ENCODE measurements at places on chromosomes 4 and X.
A peak's percentile ranks its signal among the peaks of the same experiment; 100 is the strongest.

DNA sequence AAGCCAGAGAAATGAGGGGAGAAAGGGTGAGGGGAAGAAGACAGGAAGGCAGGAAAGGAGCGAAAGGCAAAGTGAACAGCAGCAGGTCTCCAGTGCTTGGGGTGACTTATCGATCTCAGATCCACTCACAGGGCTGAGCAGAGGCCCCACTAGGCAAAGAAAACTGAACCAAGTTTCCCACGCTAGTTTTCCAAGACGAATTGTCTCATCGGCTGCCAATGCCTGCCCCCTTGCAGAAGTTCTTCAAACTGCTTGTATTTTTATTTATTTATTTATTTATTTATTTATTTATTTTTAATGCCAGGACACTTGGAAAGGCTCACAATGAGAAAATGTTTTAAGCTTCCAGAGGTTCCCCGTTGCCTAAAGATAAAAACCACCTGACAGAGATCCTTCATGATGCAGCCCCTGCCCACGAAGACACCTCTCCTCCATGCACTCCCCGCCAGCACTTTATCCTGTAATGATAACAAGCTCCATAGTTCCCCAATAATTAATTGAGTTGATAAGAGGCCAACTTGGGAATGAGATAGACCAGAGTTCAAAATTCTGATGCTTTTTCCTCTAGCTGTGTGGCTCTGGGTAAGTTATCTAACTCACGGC is 43.2 kb downstream of the QDPR start:
- no peak for DNase-seq

DNA sequence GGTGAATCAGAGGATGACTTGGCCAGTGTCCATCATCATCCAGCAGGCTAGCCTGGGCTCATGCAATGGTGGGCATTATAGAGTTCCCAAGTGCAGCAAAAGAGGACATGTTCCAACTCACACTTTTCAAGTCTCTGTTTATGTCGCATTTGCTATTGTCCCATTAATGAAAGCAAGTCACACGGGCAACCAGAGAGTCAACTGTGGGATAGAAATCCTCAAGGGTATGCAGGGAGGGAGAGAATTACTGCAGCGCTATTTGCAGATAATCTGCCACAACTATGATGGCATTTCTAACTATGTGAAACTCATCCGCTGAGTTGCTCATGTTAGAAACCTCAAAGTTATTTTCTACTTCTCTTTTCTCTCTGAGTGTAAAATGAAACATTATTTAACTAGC is 78.5 kb upstream of the TAB3 start:
- no peak for DNase-seq

GRCh38 chr4:19010761-19011160 is 989.2 kb upstream of the LCORL start:
- DNase-seq: no peak

DNA sequence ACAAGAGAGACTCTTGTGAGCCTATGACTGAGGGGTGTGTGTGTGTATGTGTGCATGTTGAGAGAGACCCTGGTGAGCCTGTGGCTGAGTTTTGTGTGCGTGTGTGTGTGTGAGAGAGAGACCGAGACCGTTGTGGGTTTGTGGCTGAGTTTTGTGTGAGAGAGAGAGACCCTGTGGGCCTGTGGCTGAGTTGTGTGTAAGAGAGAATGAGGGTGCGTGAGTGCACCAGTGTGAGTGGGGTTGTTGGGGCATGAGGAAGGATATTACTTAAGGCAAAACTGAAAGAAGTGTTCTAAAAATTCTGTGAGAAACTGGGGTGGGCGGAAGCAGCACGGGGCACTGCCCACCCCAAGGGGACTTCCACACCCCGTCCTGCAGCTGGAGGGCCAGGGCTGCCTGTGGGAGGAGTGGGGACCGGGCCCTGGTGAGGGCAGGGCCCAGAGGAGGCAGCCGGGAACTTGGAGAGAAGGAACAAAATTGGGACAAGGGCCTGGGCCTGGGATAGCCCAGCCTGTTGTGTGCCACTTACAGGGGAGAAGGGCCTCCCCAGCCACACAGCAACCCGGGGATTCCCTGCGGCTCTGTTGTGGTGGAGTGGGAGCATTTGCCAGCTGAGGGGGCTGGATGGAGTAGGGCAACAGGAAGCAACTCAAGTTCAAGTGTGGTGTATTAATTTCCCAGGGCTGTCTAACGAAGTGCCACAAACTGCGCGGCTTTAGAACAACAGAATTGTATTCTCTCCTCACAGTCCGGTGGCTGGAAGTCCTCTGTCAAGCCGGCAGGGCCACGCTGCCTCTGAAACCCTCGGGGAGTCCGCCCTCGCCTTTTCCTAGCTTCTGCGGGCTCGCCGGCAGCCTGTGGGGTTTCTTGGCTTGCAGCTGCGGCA is 22.1 kb downstream of the TMEM131L start:
- no peak for DNase-seq

- DNase-seq: no peak
Observed at GRCh38 chrX:129748305-129748704, 9.5 kb downstream of the XPNPEP2 start.

GRCh38 chr4:124386163-124386562 is 326.4 kb downstream of the ANKRD50 start:
- no peak for DNase-seq

GRCh38 chr4:22190855-22191254 is 242.3 kb upstream of the KCNIP4 start:
- peak; percentile 96 for DNase-seq

DNA sequence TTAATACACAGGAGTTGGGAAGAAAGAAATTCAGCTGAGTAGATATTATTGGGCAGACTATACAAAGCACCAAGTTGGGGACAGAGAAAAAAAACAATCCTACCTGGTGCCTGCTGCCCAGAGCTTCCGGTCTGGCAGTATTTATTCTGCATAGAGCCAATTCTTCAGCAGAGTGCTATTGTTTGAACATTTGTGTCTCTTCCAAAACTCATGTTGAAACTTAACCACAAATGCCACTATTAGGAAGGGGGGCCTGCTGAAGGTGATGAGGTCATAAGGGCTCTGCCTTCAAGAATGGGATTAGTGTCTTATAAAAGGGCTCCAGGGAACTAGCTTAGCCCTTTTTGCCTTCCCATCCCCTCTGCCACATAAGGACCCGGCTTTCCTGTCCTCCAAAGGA is 136.2 kb downstream of the EVC2 start:
- no peak for DNase-seq

- DNase-seq: no peak
Observed at GRCh38 chr4:112288455-112288854, 2.8 kb upstream of the TIFA start.

- no peak for DNase-seq
Observed at GRCh38 chr4:6530964-6531363, 44.0 kb upstream of the MAN2B2 start.

GRCh38 chr4:5018603-5019002 is 655 bp downstream of the CYTL1 start:
- DNase-seq: no peak

GRCh38 chr4:152970102-152970820 is 34.1 kb downstream of the FHDC1 start:
- peak; percentile 48 for DNase-seq

DNA sequence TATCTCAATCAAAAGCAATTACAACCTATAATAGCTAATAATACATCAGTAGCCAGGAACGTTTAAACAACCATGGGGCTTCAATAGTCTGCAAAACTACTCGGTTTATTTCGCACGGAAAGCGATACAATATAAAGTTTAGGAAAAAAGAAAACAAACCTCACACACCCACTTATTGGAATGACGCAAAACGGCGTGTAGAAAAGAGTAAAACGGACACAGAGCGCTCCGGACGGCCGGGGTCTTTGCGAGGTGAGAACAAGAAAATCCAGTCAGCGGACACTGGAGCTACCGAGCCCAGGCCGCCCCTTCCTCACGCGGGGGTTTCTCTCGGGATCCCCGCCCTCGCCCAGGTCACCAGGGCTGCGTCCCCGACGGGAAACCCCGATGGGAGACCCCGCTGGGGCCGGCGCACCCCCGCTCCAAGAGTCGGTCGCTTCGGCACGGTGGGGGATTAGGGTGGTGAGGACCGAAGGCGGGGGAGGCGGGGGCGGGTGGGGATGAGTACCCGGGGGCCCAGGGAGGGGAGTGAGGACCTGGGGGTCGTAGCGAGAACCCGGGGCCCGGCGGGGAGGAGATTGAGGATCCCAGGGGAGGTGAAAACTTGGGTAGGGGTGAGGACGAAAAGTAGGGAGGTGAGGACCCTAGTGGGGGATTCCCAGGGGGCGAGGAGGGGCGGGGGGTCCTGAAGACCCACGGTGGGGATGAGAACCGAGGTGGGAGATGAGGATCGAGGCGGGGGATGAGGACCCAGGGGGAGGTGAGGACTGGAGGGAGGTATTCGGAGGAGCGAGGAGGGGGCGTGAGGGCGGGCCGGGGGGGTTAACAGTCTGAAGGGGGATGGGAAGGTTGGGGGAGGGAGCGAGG is 737 bp downstream of the NELFA start:
- DNase-seq: no peak

GRCh38 chrX:98029861-98030260 is 1146.2 kb downstream of the RPA4 start:
- DNase-seq: no peak

- DNase-seq: no peak
Observed at GRCh38 chr4:74527049-74527448, 82.1 kb downstream of the AREG start.

GRCh38 chrX:15834827-15835595 is 19.6 kb downstream of the AP1S2 start:
- no peak for DNase-seq

GRCh38 chr4:52948057-52948423 is 85.9 kb downstream of the RASL11B start:
- no peak for DNase-seq

DNA sequence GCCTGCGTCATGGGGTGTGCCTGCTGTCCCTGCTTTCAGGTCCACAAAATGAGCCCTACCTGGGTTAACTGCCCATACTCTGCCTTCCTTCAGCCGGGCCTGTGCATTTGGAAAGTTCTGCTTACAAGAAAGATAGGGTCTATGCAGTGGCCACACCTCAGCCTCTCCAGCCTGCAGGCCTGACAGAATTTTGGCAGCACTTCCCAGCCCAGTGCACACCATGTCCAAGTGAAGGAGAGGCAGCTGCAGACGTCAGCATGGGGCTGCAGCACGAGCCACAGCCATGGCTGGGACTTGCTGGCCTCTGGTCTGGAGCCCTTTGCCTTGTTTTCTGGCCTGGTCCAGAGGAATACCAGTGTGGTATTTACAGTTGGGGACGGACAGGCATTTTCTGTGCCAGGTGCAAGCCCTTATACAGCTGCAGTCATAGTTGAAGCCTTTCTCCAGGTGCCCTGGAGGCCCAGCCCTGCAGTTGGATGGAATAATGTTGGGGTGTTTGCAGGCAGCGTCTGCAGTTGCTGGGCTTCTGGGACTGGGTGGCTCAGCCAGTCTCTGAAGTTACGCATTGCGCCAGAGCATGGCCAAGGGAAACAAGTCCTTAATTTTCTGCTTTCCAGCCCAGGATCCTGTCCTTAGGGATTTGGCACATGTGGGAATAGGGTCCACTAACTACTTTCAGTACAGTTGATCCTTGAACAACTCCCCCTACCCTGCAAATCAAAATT is 26.2 kb downstream of the JADE1 start:
- no peak for DNase-seq

- no peak for DNase-seq
Observed at GRCh38 chr4:5772528-5773270, 61.7 kb downstream of the EVC start.

DNA sequence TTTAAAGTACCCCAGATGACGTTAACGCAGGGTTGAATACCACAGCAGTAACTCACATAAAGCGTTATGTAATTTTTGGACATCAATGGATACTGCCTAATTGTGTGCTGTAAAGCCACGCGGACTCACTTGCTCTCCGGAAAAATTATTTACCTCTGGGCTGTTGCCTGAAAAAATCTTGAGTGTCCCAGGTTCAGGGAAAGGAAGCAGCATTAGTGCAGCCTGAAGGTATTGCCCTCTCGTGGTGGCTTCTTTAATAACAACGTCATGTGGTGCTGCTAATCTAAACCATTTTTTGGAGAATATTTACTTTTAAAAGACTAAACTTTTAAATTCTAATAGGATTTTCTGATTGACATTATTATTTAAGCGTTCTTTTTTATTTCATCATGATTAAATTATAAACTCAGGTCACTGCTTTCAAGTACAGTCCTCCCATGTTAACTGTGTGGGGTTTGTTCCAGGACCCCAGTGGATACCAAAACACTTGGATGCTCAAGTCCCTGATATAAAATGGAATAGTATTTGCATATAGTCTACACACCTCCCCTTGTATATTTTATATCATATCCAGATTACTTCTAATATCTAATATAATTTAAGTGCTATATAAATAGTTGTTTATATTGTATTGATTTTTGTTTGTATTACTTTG is 384.8 kb downstream of the FAM133A start:
- peak; percentile 1 for DNase-seq

All from HT1080 (cell line).